ENCODE measurements at places on chromosomes 13 and 19.

DNA sequence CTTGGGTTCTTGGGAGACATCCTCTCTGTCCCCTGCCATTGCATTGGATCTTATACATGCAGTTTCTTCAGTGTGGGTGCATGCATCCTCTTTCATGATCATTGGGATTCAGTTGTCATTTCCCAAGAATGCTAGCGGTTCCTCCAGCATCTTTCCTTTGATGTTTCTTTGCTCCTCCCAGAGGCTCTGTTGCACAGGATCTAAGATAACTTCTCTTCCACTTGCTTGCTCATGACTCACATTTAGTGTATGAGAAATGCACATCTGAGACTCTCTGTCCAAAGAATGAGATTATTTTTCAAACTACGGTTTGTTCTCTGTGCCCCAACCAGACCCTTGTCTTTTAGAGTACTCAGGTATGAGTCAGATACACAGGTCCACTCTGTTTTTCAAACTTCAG lies 197.1 kb downstream of the NDFIP2 start:
- DNase-seq: no peak

DNA sequence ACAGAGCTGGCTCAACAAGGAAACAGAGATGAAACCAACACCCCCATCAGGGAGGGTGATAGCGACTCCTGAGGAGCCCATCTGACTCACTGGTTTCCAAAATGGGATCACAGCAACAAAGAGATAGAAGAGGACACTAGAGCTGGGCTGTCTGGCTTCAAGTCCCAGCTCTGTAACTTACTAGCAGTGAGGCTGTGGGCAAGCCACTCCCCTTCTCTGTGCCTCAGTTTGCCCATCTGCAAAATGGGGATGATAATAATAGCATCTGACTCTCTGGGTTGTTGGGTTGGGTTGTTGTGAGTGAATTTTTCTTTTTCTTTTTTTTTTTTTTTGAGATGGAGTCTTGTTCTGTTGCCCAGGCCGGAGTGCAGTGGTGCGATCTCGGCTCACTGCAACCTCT lies 14.3 kb downstream of the IGSF23 start:
- no peak for DNase-seq

DNA sequence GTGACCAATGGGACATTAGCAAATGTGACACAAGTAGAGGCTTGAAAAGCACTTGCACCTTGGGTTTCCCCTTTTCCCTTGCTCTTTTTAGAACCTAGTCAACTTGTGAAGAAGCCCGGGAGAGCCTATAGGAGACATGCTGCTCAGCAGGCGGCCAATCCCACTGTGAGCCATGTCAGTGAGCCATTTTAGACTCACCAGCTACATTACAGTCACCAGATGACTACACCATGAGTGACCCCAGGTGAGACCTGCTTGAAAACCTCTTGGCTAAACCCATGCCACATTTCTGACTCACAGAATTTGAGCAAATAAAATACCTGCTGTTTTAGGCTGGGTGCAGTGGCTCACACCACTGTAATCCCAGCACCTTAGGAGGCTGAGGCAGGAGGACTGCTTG lies 317.5 kb downstream of the KLF12 start:
- DNase-seq: no peak

DNA sequence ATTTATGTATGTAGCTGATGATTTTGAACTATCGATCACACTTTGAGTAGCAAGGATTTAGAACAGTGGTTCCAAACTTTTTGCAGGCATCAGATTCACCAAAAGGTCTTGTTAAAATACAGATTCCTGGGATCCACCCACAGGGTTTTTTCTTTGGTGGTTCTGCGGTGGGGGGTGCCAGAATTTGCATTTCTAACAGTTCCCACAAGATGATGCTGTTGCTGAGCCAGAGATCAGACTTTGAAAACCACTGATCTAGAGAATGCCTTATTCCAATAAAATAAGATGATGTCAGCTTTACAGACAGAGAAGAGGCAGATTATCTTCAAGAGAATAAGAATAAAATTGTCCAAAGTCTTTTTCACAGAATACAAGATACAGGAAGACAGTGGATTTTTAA lies 80.9 kb upstream of the SHISA2 start:
- DNase-seq: no peak
